ENCODE measurements at places on chromosomes 1 and 21.

DNA sequence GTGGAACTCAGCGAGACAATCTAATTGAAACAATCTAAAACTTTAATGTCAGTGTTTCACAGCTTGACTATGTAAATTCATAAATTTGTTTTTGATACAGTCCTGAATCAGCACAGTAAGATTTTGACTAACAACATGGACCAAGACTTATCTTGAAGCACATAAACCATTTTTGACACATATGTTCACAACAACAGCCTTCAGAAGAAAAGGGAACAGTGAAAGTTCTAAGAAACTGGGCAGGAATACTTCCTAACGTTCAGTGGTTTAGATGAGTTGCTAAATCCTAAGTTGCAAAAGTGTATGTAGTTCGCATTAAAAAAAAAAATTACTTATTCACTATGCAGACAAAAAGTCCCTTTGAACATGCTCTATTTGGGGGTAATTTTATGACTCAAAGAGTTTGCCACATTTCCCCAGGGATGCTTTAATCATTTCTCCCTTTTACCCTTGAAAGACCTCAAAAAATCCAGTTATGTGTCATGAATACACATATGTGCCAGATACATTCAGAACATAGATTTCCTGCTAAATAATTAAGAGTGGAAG lies 120.2 kb downstream of the MRPL39 start:
- no peak for DNase-seq

DNA sequence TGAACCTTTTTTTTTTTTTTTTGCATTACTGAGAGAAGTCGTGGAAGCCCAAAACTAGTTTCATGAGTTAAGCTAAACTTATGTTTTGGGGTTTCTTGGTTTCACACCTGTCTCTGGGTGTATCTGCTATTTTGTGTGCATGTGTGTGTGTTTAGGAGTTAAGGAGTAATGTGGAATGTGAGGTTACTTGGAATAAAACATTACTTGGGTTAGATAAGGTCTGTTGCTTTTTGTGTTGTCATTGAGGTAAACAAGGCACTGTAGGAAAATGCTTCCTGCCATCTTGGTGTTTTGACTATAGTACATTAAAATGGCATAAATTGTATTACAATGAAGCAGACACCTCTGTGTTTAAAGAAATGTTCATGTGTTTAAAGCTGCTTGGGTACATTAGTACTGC lies 2.9 kb downstream of the TENT5C start:
- DNase-seq, result peak; percentile 52

- DNase-seq, result no peak
Observed at GRCh38 chr1:221832151-221832550, 90.3 kb upstream of the DUSP10 start.

DNA sequence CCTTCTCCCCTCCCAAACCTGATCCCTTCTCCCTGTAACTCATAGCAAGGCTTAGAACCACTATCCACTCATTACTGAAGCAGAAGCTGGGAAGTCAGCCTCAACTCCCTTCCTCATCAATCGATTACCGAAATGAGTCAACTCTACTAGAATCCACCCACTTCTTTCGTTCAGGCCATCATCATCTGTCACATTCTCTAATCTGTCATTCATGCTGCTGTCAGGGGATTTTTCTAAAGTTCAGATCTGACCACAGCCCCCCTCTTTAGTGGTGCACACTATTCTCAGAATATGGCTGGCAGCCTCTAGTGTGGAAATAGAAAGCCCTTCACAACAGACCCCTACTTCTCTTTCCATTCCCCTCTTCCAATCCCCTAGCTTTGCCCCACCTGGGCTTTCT lies 5.1 kb downstream of the NT5C1A start:
- no peak for DNase-seq

- DNase-seq, result no peak
Observed at GRCh38 chr1:12587981-12588640, 29.9 kb downstream of the DHRS3 start.

Measured in hematopoietic multipotent progenitor cell treated with erythropoietin and hydrocortisone succinate and interleukin-3 and kit ligand, for 15 days (in vitro differentiated cells).